ENCODE measurements at places on chromosomes 12 and 14.

- no peak for DNase-seq
Observed at GRCh38 chr12:84502180-84502860, 410.3 kb downstream of the SLC6A15 start.

GRCh38 chr12:114131824-114132223 is 165.7 kb upstream of the RBM19 start:
- no peak for DNase-seq

DNA sequence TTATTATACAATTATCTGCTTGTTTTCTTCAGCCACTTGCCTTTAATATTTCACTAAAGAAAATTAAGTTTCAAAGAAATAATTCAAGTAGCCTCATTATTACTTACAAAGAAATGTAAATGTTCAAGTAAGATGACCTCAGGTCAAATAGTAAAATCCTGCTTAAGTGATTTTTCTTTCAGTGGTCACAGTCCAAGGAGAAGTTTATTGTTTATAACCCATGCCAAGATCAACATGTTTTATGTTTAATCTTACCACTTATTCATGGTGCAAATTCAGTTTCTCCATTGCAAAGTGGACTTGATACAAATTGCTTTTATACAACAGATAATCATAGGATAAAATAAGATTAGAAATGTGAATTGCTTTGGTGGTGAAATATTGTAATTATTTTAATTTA is 370.2 kb upstream of the FLRT2 start:
- DNase-seq = no peak

DNA sequence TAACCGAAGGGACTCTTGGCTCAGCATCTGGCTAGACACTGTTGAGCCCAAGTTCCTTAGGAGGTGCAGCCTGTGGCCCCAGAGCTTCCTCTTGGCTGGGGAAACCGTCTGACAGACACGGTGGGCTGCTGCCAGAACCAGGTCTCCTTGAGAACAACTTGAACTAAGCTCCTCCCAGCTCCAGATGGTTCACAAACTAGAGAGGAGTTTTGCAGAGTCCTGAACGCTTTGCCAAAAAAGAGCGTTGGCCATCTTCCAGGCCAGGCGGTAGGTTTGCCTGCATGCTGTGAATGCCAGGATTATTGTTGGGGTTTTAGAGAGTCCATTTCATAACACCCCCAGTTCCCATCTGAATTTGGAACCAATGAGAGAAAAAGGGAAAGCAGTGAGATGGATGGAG is 399.8 kb downstream of the RGS6 start:
- no peak for DNase-seq

DNA sequence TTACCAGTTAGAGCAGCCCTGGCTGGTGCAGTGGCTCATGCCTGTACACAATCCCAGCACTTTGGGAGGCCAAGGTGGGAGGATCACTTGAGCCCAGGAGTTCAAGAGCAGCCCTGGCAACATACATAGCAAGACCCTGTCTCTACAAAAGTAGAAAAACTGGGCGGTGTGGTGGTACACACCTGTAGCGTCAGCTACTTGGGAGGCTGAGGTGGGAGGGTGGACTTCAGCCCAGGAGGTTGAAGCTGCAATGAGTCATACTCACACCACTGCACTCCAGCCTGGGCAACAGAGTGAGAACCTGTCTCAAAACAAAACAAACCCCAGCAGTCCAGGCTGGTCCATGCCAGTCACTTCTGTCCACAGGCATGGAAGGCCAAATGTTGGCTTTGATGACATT is 7.4 kb downstream of the COX14 start:
- no peak for DNase-seq

- no peak for DNase-seq
Observed at GRCh38 chr12:13028825-13029570, 15.2 kb upstream of the FAM234B start.

- no peak for DNase-seq
Observed at GRCh38 chr12:9597365-9597764, 10.4 kb downstream of the KLRB1 start.

DNA sequence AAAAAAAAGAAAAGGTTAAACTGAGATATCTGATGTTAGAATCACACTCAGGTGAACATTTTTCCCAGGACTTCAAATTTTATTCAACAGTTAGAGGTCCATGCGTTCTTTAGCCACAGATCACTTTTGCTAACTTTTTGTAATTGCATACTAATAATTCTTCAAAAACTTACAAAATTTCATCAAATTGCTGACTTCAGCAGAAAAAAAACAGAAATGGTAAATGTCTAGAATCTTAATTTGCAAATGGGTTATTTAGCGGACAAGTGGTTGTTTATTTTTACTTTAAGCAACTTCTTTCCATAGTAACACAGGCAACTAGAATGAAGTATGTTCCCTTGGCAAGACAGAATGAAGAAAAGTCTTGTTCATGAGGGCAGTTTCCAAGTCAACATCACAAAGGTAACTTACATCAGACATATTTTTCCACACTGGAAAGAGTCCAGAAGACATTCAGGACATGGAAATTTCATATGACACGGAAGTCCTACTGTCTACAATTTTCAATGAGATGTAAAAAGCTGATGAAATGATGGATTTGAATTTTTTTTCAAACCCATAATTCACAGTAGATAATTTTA is 62.5 kb upstream of the SOX5 start:
- DNase-seq = no peak

GRCh38 chr12:29672580-29672979 is 111.2 kb downstream of the TMTC1 start:
- DNase-seq = no peak

DNA sequence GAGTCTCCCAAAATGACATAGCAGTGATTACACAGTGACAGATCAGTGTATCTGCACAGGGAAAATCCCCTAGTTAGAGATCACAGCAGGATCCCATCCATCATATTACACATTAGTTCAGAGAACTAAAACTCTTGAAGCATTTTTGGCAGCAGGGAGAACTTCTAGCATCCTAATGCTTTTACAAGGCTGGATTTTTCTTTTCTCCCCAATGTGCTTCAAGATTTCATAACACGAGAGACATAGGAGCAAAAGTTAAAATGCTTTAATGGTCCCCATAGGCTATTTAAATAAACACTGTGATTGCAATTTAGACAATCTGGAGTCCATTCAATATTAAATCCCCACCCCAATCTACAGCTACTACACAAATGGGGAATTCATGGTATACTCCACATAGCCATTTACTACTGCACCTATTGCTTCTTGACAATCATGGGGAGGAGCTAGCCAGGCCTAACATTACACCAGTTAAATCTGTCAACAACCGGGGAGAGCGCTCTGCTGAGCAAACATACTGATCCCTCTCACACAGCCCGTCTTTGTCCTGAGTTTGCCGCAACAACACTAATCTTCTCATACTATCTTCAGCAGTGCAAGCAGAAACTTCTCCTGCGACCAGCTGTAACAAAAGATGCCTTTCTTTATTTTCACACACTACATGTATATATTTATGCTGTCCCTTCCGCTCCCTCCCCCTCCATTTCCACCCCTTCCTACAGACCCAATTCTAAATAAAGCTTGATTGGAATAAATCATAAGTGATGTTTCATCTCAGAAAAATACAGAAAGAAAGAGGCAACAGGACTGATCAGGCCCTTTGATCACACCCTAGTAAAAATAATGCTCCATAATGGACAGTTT is 120.3 kb upstream of the SOX5 start:
- DNase-seq = no peak

GRCh38 chr14:68940614-68941185 is 38.4 kb downstream of the ACTN1 start:
- DNase-seq = no peak

DNA sequence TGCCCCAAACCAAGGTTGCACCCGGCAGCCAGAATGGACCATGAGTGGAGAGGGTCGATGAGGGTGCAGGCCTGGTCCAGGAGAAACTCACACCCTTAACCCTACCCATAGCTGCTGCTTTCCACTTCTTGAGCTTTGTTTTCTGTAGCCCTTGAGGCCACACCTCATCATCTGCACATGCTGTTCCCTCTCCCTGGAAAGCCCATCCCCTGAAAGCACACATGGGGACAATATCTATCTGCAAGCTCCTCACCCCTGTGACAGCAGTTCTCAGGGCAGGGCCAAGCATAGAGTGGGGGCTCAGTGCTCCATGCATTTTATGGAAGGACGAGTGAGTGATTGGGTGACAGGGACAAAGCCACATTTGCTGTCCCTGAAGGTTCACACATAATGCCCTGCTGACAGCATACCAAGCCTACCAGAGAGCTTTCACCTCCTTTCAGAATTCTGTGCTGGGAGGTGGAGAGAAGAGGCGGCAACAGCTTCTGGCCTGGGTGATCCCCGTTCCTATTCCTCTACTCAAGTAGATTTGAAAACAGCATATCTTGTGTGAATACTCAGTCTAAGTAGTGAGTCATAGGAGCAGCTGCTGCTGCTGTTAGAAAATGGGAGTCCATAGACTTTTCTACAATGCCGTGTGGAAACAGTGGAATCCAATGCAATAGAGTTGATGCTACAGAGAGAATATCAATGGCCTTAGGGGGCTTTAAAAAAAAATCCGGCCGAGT is 44.6 kb downstream of the SRGAP1 start:
- DNase-seq = no peak

DNA sequence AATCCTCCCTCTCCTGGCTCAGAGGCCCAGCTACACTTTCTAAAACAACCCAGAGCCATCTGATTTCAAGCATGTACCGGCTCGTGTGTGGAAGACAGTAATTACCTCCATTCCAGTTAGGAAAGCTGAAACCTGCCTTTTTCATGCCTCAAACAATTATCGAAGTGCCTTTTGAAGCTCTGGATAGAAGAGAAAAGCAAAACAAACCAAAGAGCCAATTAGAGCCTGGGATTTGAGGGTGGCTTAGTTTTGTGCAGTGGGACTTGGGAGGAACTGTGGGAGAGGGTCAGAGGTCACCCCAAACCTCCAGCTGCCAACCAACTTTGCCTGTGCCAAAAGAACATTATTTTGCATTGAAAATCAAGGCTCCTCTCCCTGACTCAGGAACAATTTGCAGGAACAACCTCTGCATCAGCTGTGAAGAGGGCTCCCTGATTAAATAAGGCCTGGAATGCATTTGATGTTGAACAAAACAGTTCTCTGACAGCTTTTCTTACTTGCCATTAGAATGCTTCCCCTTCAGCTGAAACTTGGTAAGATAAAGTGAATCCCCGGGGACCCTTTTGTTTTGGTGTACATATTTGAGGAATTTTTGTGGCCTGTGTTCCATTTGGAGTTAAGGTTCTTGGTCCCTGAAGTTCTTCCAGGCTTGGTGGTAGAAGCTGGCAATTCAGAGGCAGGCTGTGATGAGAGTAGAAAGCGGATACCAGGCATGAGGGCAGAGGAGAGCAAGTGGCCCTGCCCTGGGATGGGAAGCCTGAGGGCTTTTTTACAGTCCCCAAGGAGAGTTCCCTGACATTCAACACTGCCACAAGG is 270.1 kb downstream of the ZFP36L1 start:
- DNase-seq = no peak

- no peak for DNase-seq
Observed at GRCh38 chr12:70260646-70261045, 17.4 kb downstream of the CNOT2 start.

DNA sequence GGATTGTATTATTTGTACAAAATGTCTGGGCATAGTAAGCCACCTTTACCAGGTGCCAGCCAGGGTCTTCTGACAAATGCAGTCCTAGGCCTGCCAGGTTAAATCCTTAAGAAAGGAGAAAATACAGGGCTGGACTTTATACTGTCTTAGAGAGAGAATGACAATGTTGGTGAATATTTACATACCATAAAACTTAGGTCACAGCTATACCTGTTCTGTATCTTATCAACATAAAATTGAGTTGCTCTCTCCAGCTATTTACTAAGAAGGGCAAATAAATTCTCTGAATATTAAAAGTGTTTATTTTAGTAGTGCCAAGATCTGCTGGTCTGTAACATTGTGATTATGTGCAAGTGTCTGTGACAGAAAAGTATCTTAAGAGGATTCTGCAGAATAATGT is 971.1 kb downstream of the AACS start:
- no peak for DNase-seq

DNA sequence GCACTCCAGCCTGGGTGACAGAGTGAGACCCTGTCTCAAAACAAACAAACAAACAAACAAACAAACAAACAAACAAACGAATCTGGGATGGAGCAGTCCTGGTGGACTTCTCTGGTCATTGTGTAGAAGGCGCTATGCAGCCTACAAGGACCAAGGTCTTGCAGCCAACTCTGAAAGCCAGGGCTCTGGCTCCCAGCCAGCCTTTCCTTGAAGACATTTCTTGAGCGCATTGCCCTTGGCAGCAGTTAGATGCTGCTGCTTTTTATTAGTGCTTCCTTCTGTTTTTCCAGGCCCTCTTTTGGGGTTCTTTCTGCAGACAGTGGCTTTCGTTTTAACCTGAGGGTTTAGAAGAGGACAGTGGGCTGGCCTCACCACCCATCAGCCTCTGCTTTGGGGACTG is 20.2 kb downstream of the CCDC177 start:
- DNase-seq = no peak

- no peak for DNase-seq
Observed at GRCh38 chr12:117732761-117733548, 235.8 kb downstream of the KSR2 start.

DNA sequence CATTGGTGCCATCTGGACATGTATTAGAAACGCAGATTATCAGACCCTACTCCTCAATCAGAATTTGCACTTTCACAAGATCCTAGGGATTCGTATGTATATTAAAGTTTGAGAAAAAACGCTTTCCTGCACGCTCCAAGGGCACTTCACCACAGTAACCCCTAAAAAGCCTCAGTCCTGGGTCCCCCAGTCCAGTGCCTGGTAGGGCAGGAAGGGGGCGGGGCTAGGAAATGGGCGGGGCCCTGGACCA is 369 bp downstream of the DEPDC4 start:
- peak; percentile 86 for DNase-seq

DNA sequence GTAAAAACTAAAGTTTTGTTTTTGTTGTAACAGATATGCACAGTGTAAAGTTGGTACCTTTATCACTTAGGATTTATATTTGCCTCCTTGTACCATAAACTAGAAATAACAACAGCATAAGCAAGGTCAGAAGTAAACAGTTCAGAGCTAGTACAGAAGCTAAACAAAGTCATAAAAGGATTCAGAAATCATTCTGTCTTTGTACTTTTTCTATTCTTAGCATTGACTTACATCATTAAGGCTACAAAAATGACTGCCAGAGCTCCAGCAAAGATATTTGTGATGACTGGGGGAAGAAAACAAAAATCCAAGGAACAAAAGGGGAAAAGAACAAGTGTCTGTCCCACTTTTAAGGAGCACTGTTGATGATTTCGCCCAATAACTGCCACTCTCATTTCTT is 347.2 kb downstream of the CCDC91 start:
- no peak for DNase-seq

DNA sequence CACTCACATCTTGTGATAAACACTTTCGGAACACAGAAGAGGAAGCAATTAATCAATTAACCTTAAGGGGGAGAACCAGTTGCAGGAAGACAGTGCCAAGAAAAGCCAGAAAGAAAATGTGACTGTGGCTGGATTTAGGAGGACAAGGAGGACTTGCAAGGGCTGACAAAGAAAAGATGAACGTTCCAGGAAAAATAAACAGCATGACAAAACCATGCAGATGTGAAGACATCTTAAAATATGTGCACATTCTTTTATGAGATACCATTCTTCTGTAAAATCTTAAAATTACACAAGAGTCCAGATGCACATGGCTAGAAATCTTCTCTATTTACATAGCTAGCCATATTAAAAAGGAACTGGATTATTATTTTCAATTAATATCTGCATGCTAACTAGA is 33.4 kb downstream of the KITLG start:
- DNase-seq = no peak

All from gastrocnemius medialis (tissue), 4 donors.